HuH-7.5 (cell line): ENCODE measurements at places on chromosomes 1 and 21.

DNA sequence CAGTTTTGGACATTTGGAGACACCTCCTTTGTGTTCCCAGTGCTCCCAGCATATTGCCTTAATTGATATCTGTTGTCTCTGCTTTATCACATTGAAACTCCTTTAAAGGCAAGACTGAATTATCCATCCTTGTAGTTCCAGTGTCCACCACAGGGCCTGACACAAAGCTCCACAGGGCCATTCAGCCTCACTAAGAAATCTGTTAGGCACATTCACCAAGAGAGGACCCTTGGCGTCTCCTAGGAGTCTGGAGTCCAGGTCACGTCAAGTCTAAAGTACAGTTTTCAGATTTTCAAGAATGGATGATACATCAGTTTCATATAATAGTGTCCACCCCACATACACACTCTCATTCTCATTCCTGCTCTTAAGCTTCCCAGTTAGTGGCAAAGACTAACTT, 4.8 kb downstream of the ACP6 start:
- DNase-seq = no peak

GRCh38 chr1:112614460-112615065, 4.4 kb downstream of the ST7L start:
- no peak for DNase-seq

DNA sequence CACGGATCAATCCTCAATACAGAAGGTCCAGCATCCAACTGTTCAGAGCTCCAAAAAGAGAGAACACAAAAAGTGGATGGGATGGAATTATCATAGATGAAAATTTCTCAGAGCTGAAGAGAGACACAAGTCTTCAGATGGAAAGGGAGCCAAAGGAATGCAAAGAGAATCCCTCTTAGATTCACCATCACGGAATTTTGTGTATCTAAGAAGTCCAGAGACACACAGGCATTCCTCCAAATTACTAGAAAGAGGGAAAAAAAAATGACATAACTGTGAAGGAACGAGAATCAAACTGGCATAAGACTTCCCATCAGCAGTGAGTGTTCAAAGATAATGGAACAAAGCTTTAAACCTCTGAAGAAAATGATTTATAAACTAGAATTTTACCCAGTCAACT, 101.2 kb downstream of the ZSCAN20 start:
- no peak for DNase-seq

DNA sequence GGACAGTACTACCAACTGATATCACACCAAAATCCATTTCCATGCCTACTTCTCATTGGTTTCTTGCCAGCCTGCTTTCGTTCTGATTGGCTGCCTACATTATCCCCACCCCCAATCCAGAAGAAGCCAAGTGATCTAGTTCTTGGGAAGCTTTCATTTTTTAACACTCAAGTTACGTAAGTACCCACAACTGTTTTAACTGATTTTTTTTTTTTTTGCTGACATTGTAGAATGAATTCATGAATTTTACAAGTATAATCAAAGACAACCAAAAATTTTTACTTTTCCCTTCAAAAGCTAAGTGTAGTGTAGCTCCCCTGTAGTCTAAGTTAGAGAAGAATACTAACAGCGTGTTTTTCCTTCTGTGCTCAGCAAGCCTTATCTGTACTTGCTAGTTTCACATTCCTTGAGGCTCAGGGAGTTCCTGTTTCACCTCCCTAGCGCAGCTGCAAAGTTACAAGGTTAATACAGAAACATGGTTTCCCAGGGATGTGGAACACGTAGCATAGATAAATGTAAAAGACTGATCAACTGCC, at the start of gene SLC9C2:
Gene SLC9C2, minus strand, starts transcription at position 17 of the 536 bp plus-strand sequence. CDS start 1,296 bp downstream, outside the sequence.
- no peak for DNase-seq

DNA sequence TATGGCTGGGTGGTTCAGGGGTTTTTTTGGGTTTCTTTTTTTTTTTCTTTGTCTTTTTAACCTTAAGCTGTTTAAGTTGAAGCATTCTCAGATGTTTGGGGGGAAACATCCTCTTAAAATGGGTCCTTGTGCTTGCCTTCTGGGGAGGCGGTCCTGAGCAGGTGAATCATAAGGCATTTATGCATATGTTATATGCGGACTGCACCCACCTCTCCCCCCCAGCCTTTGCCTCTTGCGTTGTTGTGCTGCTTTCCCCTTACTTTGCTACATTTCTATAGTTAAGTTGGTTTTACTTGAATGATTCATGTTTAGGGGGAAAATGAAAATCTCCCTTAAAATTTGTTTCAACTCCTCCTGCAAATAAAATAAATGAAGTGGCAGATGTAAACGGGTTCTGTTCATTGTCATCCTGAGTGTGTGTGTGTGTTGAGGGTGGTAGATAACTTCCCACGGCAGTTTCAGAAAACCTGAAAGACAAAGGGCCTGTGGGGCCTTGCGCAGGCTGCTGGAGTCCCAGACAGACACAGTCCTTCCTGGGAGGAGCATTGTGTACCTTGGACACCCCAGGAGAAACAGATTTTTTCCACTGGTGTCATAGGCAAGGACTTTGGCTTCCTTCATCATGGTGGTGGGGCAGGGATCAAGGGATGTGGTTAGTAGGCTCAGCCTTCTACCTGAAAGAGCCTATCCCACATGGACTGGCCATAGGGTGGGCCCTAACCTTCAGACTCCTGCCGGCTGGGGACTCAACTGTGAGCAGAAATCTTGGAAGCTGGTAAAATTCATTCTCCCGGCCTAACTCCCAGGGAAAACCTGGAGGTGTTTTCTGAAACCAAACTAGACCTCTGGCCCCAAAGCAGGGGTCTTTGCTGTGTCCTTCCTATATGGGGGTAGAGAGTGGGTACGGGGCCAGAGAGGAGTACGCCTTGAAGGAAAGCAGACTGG, 926 bp upstream of the SH3D21 start:
- DNase-seq = no peak

- DNase-seq = no peak
Measured at GRCh38 chr1:209670441-209671082, 4.7 kb upstream of the G0S2 start.

GRCh38 chr1:76503100-76503499, 364.2 kb upstream of the ST6GALNAC5 start:
- DNase-seq = no peak
